ENCODE measurements at places on chromosomes 4 and X.

DNA sequence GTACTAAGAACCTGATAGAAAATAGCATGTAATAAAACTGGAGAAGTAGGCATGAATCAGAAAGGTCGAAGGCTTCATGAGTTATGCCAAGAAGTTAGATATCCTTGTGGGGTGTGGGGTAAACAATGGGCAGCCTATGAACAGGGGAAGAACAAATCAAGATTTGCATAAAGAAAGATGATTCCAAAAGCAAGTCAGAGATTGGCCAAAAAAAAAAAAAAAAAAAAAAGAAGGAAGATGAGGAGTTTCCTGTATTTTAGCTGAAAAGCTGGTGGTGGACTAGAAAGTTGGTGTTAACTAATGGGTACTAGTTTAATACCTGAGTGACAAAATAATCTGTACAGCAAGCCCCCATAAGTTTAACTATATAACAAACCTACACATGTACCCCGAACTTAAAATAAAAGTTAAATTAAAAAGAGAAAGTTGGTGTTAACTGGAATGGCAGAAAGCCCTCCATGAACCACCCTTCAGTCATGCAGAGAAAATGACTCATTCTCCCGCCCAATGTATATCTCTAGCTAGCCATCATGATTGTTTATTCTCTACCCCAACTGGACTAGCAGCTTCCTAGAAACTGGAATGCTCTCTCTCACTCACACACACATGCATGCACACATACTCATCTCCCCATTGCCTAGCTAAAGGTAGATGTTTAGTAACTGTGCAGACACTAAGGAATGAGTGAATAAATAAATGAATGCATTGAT is 41.7 kb downstream of the ATP11C start:
- DNase-seq = no peak

DNA sequence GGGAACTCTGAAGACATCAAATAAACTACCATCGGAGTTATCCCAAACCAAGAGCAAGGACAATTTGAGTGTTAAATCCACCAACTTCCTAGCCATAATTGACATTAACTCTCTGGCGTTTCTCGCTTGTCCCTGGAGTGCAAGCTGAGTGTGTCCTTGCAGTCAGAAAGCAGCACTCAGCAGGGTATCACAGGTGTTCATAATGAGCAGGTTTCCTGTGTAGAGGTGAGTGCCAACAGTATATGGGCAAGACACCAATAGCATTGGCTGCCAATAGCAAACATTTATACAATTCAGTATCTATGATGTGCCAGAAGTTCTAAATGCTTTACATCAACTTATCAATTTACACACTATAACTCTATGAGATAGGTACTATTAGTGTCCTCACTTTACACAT is 11.2 kb downstream of the BLTP1 start:
- DNase-seq = no peak

DNA sequence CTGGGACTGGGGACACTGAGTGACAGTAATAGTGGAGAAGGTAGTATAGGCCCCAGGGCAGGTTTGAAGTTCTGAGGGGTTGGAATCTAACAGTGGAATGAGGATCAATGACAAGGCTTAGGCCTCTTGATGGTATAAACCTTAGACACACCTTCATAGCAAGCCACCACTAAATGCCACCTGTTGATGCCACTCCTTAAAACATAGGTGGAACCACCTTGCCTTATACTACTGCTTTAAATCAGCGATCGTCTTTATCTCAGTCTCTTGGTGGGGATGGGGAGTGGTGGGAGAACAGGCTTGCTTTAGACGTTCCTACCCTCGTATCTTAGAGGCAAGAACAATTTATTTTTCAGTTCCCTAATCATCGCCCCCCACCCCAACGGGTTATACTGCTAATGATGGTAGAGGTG is 1.2 kb downstream of the RAB33B start:
- no peak for DNase-seq

DNA sequence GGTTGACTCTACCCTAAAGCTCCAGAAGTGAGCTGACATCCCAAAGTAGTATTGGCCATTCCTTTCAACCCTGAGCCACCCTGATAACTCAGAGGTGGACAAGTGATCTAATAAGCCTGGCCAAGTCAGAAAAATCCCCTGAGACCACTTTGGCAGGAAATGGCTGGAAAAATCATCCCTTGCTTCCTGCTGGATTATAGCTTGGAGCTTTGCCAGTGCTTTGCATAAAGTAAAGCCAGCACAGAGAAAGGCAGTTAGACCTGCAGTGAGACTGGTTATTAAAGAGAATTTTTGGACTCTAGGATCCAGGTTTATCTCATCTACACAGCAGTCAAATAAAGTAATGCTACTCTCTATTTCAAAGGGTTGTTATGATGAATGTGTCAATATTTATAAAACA is 6.4 kb downstream of the CXCL3 start:
- no peak for DNase-seq

- no peak for DNase-seq
These were observed 656.0 kb upstream of the HS3ST1 start for GRCh38 chr4:12084690-12085089.

- DNase-seq = peak; percentile 9
These were observed 71.0 kb downstream of the MTHFD2L start for GRCh38 chr4:74228691-74229640.

GRCh38 chr4:105622269-105622668 is 69.8 kb downstream of the ARHGEF38 start:
- no peak for DNase-seq

DNA sequence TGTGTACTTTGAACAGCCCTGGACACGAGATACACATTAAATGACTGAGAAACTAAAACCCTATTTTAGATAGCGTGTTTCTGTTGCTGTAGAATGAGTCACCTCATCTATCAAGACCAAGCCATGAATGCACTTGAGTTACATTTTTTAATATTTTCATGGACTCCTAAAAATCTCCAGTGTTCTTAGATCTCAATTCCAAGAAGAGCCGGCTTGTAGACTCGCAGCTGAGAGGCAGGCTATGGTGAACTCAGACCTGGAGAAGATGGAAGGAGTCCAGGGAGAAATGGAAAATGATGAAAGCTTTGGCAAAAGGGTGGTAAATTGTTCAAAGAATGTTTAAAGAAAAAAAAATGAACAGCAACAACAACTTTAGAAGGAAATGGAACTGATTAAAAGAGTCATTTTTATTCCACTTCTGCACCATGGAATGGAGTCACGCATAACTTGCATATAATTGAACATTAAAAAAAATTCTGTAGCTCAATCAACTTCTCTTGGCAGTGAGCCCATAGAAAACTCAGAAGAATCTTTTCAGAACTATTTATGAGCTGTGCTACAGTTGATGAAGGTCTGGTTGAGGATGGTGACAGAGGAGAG is 129.8 kb downstream of the MXRA5 start:
- no peak for DNase-seq

- no peak for DNase-seq
These were observed 147.3 kb downstream of the VEGFC start for GRCh38 chr4:176645246-176645960.
